ENCODE measurements at places on chromosomes 11 and 22.

DNA sequence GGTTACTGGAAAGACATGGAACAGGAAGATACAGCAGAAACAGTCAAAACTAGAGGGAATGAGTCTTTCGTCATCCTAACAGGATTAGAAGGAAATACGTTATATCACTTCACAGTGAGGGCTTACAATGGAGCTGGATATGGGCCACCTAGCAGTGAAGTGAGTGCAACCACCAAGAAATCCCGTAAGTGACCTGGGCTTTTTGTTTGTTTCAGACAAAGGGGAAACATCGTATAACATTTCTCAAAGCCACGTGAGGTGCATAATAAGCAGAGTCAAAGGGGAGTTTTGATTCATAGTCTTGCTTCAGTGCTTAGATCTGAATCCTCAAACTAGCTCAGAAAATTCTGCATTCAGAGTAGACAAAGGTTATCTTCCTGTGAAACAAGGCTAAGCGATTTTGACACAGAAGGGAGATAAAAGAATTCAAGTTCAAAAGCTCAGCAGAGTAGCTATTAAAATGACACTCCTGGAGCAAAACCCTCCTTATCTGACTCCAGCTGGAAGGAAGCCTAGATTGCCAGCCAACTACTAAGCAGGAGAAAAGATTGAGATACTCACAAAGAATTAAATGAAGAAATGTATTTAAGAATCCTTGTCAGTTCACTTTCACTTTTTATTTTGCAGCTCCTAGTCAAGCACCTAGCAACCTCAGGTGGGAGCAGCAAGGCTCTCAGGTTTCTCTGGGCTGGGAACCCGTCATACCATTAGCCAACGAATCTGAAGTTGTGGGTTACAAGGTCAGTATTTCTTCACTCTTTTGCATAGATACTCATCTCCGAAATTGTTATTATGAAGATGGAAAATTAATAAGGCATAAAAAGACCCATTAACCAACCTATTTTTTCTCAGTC, 346.4 kb upstream of the ARHGAP42 start:
- no peak for DNase-seq

DNA sequence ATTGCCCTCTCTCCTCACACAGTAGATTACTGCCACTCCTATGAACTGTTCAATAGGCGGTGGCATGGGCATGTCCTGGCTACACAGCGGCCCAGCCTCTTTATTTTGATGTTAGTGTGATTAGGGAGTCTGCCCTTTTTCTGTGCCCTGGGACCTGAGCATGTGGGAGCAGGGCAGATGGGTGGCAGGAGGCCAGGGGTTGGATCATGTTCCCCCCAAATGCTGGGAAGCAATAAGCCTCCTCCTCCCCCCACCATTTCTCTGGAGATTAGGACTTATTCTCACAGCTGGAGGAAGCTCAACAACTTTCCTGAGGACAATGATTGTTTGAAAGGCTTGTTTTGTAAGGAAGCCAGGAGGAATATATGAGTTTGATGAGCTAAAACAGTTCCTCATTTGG, 848 bp downstream of the HEPN1 start:
- DNase-seq = no peak

DNA sequence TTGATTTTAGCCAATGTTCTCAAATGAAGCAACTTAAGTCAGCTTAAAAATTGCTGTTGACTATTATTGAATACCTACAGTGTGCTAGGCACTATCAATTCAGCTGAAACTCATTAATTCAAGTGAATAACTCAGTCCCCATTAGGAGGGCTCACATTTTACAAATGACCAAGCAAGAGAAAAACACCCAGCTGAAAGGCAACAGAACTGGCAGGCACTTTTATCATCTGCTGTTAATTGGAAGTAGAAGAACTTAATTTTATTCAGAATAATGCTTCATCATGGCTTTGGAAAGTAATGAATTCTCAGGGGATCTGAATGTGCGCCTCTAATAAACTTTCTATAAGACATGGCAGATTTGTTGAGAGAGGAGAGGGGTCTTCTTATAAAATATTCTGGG, 1066.9 kb downstream of the DLG2 start:
- DNase-seq = no peak

- DNase-seq = no peak
Observed at GRCh38 chr11:42812361-42812760, 499.4 kb upstream of the API5 start.

DNA sequence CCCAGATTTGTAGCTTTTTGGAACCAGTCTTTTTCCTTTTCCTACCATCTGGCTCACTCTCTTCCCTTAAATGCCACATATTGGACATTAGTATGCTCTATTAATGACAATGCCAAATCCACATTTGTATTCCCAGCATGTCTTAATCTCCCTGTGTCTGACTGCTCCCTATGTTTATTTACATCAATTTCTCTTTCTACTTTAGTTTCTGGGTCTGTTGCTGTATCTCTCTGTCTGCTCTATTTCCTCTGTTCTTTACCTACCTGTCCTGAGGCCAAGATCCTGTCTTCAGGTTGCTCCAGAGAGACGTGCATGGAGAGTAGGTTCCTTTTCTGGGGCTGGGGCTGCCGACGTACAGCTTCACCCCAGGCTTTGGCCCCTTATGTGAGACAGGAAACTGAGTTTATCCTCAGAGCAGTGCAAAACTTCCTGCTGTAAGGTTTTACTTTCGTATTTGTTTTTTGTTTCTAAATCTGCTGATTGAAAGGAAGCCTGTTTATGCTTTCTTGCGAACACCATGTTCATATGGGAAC, 25.6 kb downstream of the OR2AG2 start:
- no peak for DNase-seq

DNA sequence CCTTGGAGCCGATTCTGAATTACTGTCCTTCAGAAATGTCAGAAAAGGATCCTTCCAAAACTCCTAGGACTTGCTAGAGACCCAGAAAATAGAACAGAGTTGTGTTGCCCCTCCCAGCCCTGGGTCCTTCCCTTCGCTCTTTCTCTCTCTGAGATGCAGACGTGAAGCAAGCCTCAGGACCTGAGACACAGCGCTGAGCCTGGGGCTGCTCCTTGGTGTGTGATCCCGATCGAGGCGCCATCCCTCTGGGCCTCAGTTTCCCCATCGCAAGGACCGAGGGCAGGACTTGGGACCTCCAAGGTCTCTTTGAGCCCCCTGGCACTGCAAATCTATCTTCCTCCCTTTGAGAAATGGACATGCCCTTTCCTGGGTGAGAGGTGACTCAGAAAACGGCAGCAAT, 533.5 kb downstream of the TBC1D22A start:
- DNase-seq = no peak

GRCh38 chr22:36107436-36107835, 53.1 kb downstream of the APOL3 start:
- DNase-seq = no peak

DNA sequence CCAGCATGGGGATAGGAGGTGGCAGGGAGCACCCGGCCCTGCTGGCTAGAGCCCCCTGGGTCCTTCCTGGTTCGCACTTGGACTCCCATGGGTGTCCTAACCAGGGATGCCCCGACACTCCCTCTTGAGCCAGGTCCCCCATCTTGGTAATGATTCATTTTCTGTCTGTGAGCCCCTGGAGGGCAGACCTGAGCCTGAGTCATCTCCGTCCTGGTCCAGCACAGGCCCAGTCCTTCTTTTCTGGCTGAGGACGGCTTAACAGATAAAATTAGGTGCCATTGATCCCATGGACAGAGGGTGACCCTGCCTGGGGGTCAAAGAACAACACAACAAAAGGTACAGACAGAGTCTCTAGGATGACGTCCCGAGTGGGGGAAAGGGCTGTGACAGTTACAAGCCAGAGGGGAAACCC, 3.5 kb downstream of the RHOD start:
- no peak for DNase-seq

DNA sequence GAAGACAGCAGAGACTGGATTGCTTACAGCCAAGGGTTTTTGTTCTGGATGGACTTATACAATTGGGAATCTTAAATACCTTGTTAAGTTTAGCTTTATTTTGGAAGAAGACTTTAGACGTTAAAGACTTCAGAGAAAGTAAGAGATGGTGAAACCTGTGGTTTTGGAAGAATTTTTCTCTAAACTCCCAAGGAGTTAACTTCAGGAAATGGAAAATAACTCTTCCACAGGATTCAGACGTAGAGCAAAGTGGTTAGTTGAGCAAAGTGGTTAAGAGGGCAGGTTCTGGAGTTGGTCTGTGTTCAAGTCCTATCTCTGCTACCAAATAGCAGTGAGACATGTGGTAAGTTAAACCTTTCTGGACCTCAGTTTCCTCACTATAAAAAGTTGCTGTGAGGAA, 12.8 kb downstream of the PITPNB start:
- DNase-seq = no peak

GRCh38 chr11:115591380-115591779, 87.2 kb upstream of the CADM1 start:
- no peak for DNase-seq

DNA sequence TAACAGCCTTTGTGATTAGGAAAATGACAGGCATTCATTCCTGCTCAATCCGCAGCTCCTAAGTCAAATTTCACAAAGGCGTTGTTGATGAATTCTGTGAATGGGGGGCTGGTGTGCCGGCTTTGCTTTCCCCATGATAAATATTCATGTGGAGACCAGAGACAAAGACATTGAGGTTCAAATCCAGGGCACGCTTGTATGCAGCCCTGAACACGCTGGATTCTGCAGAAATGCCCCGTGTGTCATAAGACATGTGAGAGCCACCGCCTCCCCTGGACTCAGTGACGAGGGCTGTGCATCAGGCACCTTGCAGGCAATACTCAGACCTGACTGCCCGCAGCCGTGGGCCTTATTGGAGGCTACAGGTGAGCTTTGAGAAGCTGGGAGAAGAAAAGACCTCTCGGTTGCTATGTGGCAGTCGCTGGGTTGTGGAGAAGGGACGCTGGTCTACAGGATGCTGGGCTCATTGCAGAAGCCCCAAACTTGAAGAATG, 906.2 kb downstream of the BRD1 start:
- DNase-seq = no peak

- no peak for DNase-seq
Observed at GRCh38 chr11:128688896-128689546, 4.9 kb upstream of the FLI1 start.

DNA sequence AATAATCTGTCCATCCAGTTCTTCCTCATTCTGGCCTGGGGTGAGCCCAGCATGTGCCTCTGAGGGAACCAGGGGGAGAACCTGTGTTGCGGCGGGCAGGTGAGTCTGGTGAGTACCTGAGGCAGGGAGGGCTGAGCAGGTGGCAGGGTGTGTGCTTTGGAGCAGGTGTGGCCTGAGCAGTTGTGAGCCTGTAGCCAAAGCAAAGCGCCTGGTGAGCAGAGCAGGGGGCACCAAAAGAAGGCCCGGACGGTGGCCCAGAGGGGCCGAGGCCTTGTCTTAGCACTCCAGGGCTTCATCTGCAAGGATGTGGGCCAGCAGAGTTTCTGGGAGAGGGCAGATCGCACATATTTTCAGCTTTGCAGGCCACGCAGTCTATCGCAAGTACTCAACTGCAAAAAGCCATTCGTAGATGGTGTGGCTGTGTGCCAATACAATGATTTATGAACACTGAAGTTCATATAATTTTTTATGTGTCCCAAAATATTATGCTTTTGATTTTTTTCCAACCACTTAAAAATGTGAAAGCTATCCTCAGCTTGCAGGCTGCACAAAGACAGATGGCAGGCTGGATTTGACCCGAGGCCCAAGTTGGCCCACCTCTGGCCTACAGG, 8.7 kb downstream of the GLB1L2 start:
- DNase-seq = peak; percentile 31

GRCh38 chr11:118928870-118929500, 3.3 kb upstream of the BCL9L start:
- peak; percentile 74 for DNase-seq

GRCh38 chr11:67445515-67445914, 2.2 kb upstream of the CORO1B start:
- no peak for DNase-seq

DNA sequence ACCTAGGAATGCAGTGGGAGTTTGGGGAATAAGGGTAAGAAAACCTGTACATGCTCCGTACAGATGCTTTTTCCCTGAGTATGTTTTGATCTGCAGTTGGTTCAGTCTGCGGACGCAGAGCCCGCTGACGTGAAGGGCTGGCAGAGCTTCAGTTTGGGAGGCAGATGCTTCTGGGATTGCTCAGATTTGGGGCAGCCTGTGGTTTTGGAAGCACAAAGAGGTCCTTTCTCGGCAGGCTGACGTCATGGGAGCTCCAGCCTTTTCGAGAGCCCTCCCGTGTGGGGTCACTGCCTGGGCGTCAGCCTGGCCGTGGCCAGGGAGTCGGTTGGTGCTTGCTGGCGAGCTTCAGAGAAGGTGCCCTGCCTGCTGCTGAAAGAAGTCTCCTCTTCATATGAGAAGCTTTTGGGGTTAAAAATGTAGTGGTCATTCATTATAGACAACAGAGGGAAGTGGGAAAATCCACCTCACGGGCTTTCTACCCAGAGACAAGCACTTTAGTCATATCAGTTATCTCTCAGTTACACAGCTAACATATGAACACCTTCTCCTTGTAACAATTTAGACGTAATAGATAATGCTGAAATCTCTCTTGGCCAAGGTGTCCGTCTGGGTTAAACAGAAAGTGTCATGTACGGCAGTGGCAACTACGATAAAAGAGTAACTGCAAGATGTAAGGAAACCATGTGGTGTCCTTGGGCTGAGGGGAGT, 26.8 kb downstream of the TPCN2 start:
- DNase-seq = no peak

DNA sequence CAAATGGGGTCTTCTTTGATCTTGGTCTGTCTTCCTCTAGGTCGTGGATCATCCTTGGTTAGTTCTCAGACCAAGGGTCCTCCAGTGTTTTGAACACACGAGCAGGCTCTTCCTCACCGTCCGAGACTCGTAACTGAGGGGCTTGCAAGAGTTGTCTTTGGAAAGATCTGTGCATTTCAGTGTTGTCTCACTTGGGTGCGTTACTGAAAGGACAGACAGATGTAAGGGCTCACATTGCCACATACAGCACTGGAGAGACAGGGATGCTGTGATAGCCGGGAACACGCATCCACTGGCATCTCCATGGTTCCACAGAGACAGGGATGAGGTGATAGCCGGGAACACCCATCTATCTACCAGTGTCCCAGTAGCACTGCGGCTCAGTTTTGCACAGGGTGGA, 15.7 kb downstream of the GLB1L2 start:
- DNase-seq = no peak

DNA sequence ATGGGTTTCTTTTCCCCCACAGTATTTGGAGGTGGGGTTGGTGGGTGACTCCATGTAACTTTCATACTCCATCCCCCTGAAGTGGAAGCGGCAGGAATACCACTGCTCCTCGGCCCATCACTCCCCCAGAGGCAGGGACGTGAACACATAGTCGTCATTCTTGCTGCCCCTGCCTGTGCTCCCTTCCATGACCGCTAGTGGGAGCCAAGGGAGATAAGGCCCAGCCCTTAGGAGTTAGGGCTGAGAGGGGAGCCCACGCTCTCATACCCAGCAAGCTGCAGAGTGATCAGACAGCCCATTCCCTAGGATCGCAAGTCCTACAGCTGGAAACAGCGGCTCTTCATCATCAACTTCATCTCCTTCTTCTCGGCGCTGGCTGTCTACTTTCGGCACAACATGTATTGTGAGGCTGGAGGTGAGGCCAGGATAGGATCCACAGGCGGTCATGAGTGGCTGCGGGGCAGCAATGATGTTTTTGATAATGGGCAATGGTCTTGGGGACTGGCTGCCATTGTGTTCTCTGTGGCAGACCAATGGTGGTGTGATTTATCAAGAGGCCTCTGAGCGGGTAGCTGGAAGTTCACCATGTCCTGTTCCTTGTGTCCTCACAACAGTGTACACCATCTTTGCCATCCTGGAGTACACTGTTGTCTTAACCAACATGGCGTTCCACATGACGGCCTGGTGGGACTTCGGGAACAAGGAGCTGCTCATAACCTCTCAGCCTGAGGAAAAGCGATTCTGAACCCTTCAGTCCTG, 15.9 kb downstream of the RHOG start:
- peak; percentile 18 for DNase-seq

GRCh38 chr11:130213143-130213978, 53.8 kb downstream of the ST14 start:
- peak; percentile 30 for DNase-seq

Measured in NCI-H2029 (cell line).